ENCODE measurements at places on chromosomes 7 and 10.
A peak's percentile ranks its signal among the peaks of the same experiment; 100 is the strongest.

DNA sequence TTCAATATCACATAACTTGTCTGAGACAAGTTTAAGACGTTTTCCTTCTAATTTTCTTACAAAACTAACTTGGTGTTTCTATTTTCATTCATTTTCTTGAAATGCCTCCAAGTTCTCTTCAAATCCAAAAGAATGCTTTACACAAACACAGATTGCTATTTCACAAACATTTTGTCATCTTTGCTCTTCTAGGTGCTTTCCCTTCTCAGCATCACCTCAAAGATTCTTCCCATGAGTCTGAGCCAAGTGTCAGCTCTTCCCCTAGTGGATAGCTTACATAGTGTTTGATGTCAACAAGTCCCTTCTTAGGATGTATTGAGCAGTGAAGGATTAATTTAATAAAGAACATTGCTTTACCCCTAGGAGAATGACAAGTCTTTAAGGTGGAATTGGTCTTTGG lies 38.1 kb upstream of the SEMA3A start:
- no peak for DNase-seq

- DNase-seq, result no peak
Measured at GRCh38 chr10:55813451-55814170, 547.4 kb downstream of the ZWINT start.

GRCh38 chr7:107555893-107556292 lies 7.8 kb downstream of the COG5 start:
- no peak for DNase-seq

DNA sequence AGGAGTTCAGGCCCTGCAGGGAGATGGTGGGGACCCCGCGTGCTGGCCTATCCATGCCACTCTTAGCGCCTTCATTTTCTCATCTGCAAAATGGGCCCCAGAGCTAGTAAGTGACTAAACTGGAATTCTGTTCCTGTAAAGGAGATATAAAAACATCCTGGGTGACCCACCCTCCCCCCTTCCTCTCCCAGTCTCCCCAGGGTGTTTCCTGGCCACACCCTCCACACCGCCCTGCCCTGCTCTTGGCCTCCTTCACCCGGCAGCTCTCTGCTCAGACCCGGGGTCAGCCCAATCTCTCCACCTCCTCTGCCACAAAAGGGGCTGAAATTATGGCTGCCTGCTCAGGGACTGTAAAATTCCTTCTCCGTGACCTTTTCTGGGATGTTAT lies 70.7 kb downstream of the C10orf105 start:
- no peak for DNase-seq

DNA sequence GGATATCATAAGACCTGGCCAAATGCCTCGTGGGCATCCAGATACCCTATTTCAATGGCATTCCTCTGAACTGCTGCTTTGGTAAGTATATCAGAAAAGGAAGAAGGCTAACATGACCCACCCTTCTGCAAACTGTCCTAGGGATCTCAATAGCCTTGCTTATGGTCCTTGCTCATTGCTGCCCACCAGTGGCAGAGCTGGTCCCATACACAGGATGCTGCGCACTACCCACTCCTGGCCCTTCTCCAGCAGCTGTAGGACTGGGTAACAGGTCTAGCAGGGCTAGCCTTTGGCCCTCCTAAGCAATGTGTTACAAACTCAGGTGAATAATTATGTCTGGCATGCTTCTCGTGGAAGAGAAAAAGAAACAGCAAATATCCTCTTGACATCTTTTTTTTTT lies 72.5 kb downstream of the C10orf90 start:
- no peak for DNase-seq

DNA sequence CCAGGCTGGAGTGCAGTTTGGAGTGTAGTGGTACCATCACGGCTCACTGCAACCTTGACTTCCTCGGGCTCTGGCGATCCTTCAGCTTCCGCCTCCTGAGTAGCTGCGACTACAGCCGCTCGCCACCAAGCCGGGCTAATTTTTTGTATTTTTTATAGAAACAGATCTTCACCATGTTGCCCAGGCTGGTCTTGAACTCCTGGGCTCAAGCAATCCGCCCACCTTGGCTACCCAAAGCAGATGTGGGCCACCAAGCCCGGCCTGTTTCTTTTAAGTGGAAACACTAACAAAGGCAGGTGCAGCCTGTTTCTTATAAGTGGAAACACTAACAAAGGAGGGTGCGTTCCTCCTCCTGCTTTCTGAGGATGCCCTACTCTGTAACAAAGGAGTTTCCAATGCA lies 18.2 kb downstream of the PRF1 start:
- no peak for DNase-seq

GRCh38 chr7:28128608-28129007 lies 52.0 kb downstream of the JAZF1 start:
- no peak for DNase-seq

GRCh38 chr7:37212051-37212450 lies 236.6 kb downstream of the ELMO1 start:
- no peak for DNase-seq

DNA sequence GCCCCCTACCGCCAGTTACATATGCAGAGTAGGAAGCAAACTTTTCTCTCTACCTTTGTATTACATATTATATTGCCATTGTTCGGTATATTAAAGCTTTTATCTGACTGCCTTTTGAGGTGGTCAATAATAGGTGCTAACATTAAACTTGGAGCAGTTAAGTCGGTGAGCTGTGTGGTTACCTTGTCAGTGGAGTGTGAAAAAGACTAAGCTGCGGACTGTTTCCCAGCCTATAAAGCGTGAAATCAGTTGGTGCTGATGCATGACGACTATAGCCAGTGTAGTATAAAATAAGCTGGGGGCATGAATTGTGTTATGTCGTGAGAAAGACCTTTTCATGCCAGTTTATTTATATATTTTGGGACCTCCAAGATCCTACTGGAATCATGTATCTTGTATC lies 33.7 kb downstream of the R3HCC1L start:
- no peak for DNase-seq

- DNase-seq, result no peak
Measured at GRCh38 chr10:132422903-132423825, 26.2 kb downstream of the PWWP2B start.

DNA sequence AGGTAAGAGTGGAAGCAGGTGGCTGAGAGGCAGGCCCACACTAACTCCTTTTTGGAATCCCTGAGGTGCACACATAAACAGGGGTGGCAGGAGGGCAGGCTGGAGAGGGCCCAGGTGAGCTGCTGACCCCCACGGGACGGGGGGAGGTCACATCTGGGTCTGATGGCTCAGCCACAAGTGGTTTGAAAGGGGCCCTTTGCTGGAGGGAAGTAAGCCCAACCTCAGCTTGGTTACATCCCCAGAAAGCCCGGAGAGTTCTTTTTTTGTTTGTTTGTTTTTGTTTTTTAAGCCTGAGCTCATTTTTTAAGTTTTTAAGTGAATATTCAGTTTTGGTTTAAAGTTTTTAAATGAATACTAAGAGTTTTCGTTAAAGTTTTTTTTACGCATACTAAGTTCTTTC lies 72.8 kb upstream of the CUX1 start:
- DNase-seq, result no peak

DNA sequence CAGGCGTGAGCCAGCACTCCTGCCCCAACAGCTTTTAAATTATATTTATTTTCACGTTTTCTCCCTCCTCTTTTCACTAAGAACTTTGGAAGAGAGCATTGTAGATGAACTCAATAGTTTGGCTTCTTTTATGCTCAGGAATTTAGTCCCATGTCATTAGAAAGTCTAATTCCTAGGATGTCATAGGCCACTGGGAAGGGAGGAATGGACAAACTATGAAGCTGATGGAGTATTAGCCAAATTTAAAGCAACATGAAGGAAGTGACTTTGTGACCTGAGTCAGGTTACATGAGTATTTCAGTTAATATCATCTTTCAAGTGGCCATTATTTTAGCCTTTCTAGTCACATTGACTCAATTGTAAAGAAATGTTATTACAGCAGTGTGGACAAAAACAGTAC lies 18.0 kb upstream of the OPN4 start:
- no peak for DNase-seq

DNA sequence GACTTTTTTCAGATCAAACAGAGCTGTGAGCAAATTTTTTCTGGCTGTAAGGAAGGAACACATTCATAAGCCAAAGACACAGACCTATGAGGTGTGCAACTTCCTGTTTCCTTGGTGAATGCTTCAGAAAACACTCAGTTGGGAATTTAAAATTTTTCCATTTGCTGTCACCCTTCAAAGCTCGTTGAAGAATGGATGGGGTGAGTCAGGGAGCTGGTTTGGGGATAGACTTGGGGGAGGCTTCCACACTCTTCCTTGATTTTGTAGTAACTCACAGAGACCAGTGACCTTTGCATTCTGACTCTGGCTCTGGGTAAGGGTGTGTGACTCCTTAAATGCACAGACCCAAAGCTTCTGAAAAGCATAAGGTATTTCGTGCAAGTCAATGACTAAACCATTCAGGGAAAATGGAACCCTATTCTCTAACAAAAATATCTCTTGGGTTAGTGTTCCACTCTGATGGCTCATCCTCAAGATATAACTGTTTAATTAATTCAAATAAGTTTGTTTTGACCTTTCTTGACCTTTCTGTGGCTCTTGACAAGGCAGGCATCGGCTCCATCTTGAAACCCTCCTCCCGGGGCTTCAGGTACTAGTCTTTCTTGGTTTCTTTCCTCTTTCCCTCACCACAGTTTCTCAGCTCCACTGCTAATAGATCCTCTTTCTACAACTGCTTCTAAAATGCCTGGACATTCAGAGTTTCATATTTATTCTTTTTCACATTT lies 227.8 kb upstream of the INHBA start:
- DNase-seq, result no peak

- DNase-seq, result peak; percentile 34
Measured at GRCh38 chr10:117094856-117095255, 43.2 kb downstream of the VAX1 start.

GRCh38 chr10:68599771-68600040 lies 39.6 kb downstream of the TET1 start:
- no peak for DNase-seq

GRCh38 chr7:54841772-54842697 lies 83.0 kb upstream of the SEC61G start:
- DNase-seq, result no peak

GRCh38 chr10:87058171-87058570 lies 36.5 kb downstream of the GLUD1 start:
- peak; percentile 29 for DNase-seq

- no peak for DNase-seq
Measured at GRCh38 chr10:129448086-129448485, 19.0 kb upstream of the MGMT start.

DNA sequence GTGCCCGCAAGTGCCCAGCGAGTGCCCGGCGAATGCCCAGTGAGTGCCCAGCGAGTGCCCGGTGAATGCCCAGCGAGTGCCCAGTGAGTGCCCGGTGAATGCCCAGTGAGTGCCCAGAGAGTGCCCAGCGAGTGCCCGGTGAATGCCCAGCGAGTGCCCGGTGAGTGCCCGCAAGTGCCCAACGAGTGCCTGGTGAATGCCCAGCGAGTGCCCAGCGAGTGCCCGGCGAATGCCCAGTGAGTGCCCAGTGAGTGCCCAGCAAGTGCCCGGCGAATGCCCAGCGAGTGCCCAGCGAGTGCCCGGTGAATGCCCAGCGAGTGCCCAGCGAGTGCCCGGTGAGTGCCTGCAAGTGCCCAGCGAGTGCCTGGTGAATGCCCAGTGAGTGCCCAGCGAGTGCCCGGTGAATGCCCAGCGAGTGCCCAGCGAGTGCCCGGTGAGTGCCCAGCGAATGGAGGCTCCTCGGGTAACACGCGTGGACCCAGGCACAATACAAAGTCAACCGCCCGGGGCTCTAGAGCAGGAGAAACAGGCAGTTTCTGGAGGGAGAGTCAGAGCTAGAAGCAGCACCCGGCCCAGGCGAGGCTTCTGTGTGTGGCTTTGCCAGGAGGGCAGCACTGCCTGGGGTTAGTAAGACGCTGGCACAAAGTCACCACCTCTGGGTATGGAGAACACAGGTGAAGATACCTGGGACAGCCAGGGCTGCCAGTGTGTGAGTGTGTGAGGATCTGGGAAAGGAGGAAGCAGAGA lies 38.2 kb upstream of the CFAP46 start:
- no peak for DNase-seq

DNA sequence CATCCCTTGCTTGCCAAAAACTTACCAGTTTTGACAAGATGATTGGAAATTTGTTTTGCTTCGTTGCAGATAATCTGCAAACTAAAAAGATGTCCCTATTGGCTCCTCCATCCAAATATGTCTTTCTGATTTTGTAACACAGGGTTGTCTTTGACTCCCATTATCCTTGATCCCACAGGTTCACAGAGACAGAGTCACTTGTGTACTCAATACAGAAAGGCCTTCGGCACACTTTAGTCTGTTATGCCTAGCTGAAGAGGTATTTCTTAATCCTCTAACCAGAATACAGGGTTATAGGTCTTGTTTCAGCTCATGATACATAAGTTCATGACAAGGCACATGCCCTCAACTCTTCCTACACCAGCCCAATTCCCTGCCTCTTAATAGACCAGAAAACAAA lies 10.7 kb upstream of the CNNM1 start:
- no peak for DNase-seq

- no peak for DNase-seq
Measured at GRCh38 chr10:58352956-58353610, 18.3 kb downstream of the UBE2D1 start.

DNA sequence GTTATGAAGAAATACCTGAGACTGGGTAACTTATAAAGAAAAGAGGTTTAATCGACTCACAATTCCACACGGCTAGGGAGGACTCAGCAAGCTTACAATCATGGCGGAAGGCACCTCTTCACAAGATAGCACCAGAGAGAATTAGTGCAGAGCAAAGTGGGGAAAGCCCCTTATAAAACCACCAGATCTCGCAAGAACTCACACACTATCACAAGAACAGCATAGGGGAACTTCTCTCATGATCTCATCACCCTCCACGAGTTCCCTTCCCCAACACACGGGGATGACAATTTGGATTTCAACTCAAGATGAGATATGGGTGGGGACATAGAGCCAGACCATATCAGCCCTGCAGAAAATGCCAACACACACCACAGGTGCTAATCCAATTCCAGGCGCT lies 218.7 kb downstream of the PARD3 start:
- no peak for DNase-seq

DNA sequence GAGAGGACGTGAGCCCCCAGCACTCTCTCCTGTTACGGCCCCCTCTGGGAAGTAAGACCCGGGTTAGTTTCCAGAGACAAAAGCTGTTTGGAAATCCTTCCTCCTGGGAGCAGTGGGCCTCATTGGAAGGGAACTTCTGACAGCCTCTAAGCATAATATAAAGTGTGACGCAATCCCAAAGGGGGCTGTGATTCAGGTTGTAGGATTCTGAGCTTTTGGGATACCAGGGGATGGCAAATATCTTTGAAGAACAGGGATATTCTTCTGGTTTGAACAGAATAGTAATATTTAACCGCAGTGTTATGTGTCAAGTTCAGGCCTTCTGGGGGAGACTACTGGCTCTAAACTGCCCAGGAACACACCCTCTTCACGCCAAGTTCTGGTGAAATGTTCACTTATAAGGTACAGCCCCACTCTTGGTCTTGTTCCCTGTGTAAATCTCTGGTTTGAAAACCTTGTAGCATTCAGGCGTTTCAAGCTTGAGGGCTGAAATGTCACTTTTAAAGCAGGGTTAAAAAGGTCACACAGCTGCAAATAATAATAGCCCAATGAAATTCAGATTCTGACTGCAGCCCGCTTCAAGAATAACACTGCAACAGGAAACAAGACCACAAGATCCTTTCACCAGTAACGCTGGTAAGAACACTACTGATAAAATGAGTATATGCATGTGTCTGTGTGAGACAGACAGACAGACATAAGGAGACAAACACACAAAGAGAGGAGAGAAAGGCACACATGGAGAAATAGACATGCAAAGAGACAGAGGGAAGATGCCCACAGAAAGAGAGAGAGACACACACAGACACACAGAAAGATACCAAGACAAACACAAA lies 69.0 kb downstream of the CREB5 start:
- no peak for DNase-seq

GRCh38 chr7:105185290-105186010 lies 171.4 kb downstream of the KMT2E start:
- no peak for DNase-seq

- peak; percentile 54 for DNase-seq
Measured at GRCh38 chr10:102072673-102073527, 7.8 kb downstream of the HPS6 start.
